SK-N-SH (cell line): ENCODE measurements at places on chromosomes 5 and 9. TPM values are rescaled to one million over a fixed set of nuclear protein-coding genes. Genes with fewer than 3 reads are reported as not detected.

DNA sequence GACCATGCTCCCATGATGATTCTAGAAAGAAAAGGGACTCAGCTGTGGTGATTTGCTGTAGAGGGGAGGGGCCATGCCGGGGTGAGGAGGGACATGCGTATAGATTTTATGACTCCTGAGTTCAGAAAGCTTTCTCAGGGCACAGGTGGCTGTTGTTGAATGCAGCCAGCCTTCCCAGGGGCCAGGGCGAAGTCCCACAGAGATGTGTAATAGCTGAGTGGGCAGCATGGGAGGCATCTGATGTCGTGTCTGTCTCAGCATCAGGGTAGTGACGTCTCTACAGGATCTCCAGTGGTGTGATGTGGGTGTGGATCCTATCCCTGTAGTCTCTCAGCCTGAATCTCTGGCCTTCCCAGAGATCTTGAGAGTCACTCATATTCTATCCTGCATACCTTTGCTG, 7.8 kb upstream of the BOD1 start:
- no peaks in the 10 kb centered on the region for H3K4me1 ChIP-seq
- H3K4me3 ChIP-seq = no peak overlapping the region
- no peaks in the 10 kb centered on the region for H3K36me3 ChIP-seq
- DNase-seq = no peak

DNA sequence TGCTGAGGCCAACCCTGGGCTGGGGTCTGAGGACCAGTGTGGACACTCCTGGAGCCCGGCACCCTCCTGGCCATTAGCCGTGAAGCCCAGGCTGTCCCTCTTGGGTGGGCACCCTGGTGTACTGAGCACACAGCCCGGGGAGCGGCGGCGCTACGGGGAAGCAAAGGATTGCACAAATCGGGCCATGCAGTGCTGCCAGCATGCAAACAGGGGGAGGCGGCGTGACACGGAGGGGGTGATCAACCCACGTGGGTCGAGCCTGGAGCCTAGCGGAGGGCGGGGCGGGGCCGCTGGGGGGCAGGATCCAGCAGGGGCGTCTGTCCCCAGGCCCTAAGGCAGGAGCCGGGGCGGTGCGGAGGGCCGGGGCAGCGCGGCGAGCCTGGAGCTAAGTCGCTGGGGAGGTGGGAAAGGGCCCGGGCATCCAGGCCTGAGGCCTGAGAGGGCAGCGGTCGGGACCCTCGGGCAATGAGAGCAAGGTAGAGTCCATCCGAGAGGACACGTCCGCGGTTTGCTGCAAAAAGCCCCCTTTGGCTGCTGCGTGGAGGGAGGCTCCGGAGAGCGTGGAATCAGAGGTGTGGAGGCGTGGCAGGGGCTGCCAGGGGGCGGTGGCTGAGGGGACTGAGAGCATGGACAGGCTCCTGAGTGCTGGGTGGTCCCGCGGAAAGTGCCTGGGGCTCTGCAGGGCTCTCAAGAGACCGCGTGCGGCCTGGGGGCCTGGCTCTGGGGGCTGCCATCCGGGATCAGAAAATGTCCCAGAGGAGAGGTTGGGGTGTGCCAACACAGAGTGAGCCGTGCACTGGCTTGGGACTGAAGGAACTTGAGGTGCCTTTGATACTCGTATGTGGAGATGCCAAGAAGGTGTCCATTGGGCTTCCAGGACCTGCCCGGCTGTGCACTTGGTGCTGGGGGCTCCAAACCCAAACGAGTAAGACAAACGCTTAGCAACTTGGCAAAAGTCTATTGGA, 94.2 kb downstream of the BARX1 start:
- H3K36me3 ChIP-seq = no peaks in the 10 kb centered on the region
- no peaks in the 10 kb centered on the region for H3K27me3 ChIP-seq
- peak; percentile 66 for DNase-seq
- H3K4me1 ChIP-seq = no peaks in the 10 kb centered on the region; the same call in 1 of the 2 replicates
- H3K27ac ChIP-seq = no peak overlapping the region
- H3K4me3 ChIP-seq = no peak overlapping the region; the same call in 1 of the 2 replicates

The PCDHGA6 gene
- polyA plus RNA-seq = 1.4 TPM in 2 replicates

The NEUROG1 gene
- polyA plus RNA-seq = not detected in 2 replicates

The SEMA5A gene
- 0.58 and 0.71 TPM in 2 replicates for polyA plus RNA-seq

The LIFR gene
- 3.8 and 5.0 TPM in 2 replicates for polyA plus RNA-seq
